ENCODE measurements at places on chromosomes 11 and 22.

DNA sequence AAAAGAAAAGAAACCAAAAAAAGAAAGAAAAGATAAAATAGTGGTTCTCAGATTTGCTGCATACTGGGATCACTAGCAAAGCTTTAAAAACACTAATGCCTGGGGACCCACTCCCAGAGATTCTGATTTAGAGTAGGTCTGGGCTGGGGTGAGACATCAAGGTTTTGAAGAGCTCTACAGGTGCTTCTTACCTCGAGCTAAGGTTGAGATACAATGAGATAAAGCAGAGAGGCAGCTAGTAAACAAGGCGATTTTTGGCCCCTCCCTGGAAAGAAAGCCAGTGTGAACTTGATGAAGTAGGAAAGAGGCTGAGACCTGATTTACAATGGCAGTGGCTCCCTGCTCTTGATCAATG, 327.6 kb upstream of the CCDC90B start:
- no peak for DNase-seq

GRCh38 chr11:122271137-122271536, 155.1 kb upstream of the BLID start:
- no peak for DNase-seq

GRCh38 chr22:21044931-21045584, 688 bp upstream of the LRRC74B start:
- DNase-seq: no peak

- no peak for DNase-seq
These were observed 803.5 kb downstream of the BRD1 start for GRCh38 chr22:49023879-49024774.

DNA sequence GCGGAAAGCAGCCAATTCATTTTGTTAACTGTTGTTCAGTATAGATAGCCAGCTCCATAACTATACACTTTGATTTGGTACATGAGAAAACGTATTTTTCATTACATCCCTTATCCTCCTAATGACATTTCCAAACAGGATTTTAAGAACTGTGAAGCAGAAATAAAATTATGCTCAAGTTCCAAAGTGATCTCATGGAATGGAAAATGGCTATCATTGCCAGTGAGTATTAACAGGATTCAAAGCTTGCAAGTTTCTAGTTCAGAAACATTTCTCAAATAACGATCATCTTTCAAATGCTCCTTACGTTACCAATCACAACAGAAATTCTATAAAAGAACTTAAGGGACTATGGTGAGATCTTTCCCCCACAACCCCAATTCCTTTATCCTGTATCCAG, 53.7 kb downstream of the CADM1 start:
- DNase-seq: no peak

DNA sequence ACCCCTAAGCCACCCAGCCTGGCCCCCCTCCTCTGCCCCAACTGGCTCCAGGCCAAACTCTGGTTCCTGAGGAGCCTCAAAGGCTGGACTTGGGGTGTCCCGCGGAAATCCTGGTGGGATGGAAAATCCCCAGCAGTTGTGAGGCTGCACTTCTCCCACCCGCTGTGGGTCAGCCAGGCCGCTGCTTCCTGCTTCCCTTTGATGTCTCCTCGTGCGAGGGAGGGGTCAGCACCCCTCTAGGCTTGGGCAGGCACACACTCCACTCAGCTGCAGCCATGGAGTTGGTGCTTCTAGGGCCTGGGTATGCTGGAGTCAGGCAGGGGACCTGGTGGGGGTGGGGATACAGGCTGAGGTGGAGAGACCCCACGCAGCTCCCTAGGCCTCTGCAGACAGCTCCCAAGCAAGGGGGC, 12.0 kb downstream of the KCNQ1OT1 start:
- DNase-seq: peak; percentile 29

DNA sequence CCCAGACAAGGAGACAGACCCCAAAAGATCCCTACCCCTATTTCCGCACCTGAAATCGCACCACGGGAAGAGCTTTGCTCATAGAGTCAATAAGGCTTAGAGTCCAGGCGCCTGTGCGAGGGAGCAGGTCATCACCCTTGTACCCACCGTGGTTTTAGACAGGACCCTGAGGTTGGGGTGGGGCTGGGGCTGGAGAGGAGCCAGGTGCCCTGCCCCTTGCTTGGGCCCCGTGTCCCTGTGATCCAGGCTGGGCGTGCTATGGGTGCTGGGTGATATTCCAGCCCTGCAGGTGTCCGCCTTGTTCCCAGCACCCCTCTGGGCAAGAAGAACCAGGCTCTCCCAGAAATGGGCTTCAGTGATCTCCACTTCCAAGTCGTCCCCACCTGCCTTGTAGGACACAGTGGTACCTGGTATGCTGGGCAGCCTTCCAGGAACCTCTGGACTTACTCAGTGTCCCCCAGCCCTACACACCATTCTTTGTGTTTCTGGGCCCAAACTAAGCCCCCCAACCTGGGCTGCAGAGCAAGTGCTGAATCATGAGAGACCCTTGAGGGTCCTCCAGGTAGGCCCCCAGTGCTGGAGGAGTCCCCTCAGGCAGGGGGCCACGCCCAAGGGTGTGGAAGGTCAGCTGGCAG, 4.5 kb downstream of the CD81 start:
- no peak for DNase-seq

DNA sequence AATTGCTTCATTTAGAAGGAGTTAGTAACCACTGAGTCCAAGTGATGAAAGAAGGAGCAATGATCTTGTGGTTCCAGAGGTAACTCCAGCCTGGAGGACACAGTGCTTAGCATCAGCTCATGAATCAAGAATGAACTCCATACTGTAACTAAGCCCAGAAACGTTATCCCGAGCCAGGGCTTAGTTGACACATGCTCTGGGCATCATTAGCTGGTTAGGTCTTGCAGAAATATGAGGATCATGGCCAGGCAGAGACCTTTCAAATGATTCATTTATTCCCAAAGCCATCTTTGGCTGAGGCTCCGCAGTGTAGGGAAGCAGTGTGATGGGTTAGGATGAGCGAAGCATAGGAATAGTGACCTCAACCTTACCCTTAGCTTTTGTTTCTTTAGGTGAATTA, 277.4 kb downstream of the FAM76B start:
- DNase-seq: peak; percentile 34

- DNase-seq: no peak
These were observed 9.6 kb downstream of the ABCG4 start for GRCh38 chr11:119158467-119158866.

- no peak for DNase-seq
These were observed 3.5 kb downstream of the APOL1 start for GRCh38 chr22:36256478-36256877.

- no peak for DNase-seq
These were observed 521.8 kb downstream of the MIAT start for GRCh38 chr22:27179161-27179560.

- no peak for DNase-seq
These were observed 15.8 kb upstream of the TCF20 start for GRCh38 chr22:42286205-42286604.

GRCh38 chr11:117298195-117298594, 7.0 kb downstream of the BACE1-AS start:
- no peak for DNase-seq

DNA sequence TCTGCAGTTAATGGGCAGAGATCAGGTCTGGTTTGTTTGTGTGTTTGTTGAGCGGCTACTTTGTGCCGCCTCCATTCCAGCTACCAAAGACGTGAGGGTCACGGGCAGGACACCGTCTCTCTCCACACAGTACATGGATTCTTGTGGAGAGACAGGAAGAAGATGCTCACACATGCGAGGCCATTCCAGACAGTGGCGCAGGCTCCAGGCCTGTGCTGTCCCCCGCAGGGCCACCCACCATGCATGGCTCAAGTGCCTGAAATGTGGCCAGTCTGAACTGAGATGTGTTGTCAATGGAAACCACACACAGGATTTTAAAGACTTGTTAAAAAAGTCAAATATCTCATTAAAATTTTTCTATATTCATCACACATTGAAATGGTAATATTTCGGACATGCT, 848.3 kb downstream of the TBC1D22A start:
- no peak for DNase-seq

- no peak for DNase-seq
These were observed 94.5 kb upstream of the ISX start for GRCh38 chr22:34971456-34971855.

DNA sequence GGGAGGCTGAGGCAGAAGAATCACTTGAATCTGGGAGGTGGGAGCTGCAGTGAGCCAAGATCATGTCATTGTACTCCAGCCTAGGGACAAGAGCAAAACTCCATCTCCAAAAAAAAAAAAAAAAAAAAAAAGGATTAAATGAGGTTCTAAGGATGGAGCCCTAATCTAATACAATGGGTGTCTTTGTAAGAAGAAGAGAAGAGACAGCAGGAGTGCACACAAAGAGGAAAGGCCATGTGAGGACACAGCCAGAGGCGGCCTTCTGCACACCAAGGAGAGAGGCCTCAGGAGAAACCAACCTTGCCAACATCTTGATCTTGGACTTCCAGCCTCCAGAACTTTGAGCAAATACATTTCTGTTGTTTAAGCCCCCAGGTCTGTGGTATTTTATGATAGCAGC, 66.6 kb upstream of the CECR2 start:
- no peak for DNase-seq

DNA sequence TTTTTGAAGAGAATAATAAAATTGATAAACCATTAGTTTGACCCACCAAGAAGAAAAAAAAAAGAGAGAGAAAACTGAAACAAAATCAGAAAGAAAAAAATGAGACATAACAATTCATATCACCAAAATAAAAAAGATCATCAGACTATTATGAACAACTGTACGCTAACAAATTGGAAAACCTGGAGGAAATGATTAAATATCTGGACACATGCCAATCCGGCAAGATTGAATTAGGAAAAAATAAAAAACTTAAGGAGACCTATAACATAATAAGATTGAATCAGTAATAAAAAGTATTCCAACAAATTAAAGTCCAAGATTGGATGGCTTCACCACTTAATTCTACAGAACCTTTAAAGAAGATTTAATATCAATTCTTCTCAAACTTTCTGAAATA, 136.7 kb downstream of the CASP12 start:
- DNase-seq: no peak

DNA sequence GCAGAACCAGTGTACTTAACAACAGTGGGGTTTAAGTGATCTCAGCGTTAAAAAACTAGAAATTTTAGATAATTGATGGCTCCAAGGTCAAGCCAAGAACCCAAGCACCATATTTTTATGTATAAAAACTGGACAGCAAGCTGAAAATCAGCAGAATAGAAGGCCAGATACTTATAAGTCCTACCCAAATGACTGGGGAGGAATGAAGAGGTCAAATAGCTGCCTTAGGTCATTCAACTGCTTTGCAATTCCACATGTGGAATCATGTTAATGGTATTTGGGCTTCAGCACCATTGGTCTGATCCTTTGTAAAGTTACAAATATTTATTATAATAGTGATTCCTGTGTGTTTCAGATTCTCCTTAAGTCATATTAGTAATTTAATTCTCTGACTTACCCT, 108.4 kb downstream of the FAT3 start:
- DNase-seq: no peak

- DNase-seq: no peak
These were observed 29.8 kb upstream of the CREB3L1 start for GRCh38 chr11:46247659-46248058.

DNA sequence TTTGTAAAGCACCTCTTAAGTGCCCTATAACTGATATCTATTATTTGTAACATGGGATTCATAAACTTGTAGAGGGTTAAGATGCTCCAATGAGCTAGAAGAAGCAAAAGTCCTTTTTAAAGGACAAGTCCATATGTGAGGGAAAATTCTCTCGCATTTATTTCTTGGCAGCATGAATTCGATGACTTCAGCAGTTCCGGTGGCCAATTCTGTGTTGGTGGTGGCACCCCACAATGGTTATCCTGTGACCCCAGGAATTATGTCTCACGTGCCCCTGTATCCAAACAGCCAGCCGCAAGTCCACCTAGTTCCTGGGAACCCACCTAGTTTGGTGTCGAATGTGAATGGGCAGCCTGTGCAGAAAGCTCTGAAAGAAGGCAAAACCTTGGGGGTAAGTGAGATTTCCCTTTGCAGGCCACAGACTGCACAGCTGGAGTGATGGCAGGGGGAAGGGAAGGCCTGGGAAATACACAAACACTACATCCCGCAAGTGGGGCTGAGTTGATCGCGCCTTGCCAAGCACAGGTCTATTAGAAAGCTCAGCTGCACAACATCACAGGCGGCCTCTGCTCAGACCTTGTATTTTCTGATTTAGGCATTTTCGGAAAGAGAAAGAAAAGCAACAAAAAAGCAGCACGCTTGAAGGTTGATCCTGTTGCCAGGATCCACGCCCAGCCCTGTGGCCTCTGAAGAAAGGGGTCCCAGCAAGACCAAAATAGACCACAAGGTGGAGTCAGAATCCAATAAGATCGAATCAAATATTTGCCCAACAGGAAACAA, 1.5 kb downstream of the MS4A8 start:
- peak; percentile 37 for DNase-seq

DNA sequence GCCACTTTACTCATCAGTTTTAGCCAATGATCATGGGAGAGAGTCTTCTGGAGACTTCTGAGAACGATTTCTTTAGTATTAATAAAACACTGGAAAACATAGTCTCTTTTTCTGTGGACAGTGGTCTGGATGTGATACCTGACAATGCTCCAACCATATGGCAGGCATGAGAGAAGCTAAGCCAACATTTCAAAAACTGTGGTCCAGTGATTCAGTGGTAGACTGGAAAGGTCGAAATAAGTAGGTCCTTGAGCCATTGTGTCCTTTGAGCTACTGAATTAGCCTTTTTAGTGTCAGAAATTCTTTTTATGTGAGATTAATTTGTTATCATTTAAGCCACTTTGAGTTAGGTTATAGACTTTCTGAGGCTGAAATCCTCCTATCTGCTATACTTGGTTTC, 197.7 kb upstream of the CTSC start:
- DNase-seq: no peak

GRCh38 chr11:85475660-85476517, 151.3 kb downstream of the DLG2 start:
- DNase-seq: peak; percentile 80

GRCh38 chr22:39289975-39290720, 29.3 kb downstream of the RPL3 start:
- DNase-seq: no peak

DNA sequence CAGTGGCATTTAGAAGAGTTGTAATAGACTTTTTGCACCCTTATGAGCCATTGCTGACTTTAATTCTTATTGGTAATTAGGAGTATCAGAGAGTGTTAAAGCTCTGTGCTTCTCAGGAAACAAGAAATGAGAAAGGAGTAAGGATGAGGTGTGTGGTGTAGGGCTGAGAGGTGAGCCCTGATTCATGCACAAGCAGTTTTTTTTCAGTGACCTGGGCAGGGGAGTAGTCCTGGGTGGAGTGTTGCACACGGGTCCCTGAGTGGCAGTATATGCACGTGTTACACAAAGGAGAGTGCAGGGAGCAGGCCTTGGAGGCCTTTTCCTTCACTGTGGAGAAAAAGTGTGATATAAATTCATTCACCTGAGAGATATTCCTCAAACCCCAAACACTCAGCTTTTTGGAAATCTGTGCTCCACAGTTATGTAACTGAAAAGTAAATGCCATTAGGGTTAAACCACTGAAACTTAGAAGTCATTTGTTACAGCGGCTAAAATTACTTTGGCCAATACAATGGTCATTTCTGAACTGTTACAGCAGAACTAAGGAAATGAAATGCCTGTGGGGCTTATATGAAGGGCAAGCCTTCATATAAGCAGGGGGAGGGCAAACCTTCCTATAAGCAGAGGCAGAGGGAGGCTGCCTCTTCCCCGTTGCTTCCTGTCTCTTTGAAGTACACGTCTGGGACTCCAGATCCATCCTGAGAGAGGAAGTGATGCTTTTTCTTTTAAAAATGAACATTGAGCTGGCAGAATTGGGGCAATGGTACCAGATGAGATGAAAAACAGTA, 62.6 kb upstream of the OLFML1 start:
- DNase-seq: no peak

- peak; percentile 49 for DNase-seq
These were observed at the start of gene KCNQ1 for GRCh38 chr11:2444821-2445745. Gene KCNQ1, plus strand, starts transcription at chr11:2445008. Its CDS starts 91 bp downstream, at chr11:2445099.

- DNase-seq: no peak
These were observed 2.2 kb downstream of the C11orf24 start for GRCh38 chr11:68269414-68270081.

Data from left lung (tissue), 14 donors.